ENCODE measurements at places on chromosomes 2 and 18. TPM values are rescaled to one million over a fixed set of nuclear protein-coding genes. Genes with fewer than 3 reads are reported as not detected.

DNA sequence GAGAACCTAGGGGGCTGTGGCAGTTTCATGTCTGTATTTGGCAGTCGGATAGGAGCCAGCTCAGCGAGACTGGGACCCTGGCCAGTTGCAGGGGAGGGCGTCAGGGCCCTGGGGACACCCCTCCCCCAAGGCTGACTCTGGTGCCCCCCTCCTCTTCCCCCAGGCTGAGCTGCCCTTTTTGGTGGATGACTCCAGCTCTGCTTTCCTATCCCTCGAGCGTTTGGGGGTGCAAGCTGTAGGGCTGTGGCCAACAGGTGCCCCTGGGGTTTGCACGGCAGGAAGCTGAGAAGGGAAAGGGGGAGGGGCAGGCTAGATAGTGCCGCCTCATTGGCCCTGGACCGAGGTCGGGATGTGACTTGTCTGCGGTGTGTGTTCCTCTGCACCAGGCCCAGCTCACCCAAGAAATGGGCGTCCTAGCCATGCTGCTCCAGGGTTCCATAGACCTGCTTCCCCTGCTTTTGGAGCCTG lies 26.4 kb downstream of the SPEG start:
- no peak for DNase-seq

DNA sequence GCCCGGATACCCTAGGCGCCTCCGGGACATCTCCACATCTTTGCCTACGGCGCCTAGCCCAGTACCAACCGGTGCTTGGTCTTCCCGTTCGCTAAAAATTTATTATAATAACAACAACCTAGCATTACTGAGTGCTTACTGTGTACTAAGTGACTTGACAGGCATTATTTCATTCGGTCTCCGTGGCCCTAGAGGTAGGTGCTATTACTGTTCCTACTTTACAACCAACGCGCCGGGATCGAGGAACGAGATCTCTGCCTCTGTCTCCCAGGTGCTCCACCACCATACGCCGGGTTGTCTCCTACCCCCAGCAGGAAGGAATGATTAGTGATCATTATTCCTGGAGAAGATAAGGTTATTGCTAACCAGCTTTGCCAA lies 657 bp upstream of the BIN1 start:
- DNase-seq = no peak

Gene TCF23
- total RNA-seq = not detected

DNA sequence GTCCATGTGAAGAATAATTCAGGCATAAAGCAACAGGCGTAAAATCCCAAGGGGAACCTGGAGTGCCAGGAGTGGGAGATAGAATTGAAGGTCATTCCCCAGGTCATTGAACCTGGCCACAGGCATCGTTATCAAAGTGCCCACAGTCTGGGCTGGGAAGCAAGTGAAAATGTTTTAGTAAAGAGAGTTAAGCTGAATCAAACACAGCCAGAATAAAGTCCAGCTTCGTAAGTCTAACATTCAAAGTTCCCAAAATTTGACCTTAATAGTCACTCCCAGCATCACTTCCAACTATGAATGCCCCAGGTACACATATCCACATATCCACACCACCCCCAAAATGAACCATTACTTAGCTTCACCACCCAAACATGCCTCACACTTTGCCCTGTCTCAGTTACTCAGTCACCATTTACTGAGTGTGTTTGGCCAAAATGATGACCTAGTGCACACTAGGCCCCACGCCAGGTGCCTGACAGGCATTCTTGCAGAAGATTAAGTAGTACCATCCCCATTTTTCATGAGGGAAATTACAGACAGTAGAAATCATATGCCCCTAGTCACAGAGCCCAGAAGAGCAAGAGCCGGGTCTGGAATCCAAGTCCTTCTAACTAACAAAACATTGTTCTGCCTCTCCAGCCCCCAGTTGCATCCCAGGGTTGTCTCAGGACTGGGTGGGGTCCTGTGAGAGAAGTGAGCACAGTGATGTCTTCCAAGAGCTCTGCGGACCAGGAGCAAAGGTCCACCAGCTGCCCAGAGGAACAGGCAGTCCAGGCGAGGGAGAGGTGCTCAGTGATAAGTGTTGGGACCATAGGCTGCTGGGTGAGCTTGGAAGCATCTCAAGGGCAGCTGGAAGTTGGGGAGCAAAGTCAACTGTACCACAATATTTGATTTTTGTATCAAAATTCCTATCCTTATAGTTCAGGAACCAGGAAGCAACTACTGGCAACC lies 65.2 kb upstream of the MYCN start:
- DNase-seq = no peak

DNA sequence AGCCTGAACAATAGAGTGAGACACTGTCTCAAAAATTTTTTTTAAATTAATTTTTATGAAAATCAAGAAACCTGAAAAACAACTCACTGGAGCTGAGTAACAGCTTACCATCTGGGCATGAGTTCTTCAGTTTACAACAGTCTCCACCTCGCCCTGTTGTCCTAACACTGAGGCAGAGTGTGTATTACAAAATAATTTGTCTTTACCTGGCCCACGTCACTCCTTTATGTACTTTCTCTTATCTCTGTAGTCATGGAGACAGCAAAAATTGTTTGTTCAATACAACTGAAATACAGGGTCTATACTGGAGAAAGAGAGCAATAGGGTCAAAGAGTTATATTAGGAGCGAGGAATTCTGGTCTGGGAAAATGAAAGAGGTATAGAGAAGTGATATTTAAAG lies 48.1 kb downstream of the CYTIP start:
- no peak for DNase-seq

Gene SIX3
- total RNA-seq = not detected

- peak; percentile 54 for DNase-seq
Observed at GRCh38 chr2:65231892-65232477, 4.4 kb downstream of the ACTR2 start.

Gene ARHGAP25
- 0.52 TPM for total RNA-seq

Gene NETO1
- not detected for total RNA-seq

GRCh38 chr2:175432021-175432420 lies 250.5 kb upstream of the ATP5MC3 start:
- DNase-seq = no peak

- DNase-seq = no peak
Observed at GRCh38 chr18:32772581-32773381, at the start of gene KLHL14. Gene KLHL14, minus strand, starts transcription at chr18:32773023. Its CDS starts 2,432 bp downstream, at chr18:32770591.

Gene HOXD4
- 0.05 TPM for total RNA-seq

GRCh38 chr2:121519732-121520640 lies 10.7 kb upstream of the RNU4ATAC start:
- no peak for DNase-seq

GRCh38 chr2:192969055-192969454 lies 774.3 kb upstream of the TMEFF2 start:
- DNase-seq = no peak

Gene PAX3
- 14.6 TPM for total RNA-seq

DNA sequence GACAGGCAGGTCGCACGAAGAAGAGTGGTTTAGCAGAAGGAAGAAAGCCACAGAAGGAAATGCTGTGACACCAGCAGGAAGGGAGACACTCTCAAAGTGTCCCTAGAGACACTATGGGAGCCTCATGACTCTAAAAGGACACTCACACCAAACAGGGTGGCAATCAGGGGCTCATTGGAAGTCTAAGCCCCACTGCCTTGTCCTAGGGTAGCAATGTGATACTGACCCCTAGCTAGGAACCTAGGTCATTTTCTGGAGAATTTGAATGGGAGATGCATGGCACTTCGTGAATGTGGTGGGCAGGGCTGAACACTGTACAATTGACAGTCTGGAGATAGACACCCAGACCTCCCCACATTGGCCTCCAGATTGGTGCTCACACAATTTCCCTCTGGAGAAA lies 385.0 kb downstream of the EIPR1 start:
- no peak for DNase-seq

Gene CTDP1
- 11.2 TPM for total RNA-seq

DNA sequence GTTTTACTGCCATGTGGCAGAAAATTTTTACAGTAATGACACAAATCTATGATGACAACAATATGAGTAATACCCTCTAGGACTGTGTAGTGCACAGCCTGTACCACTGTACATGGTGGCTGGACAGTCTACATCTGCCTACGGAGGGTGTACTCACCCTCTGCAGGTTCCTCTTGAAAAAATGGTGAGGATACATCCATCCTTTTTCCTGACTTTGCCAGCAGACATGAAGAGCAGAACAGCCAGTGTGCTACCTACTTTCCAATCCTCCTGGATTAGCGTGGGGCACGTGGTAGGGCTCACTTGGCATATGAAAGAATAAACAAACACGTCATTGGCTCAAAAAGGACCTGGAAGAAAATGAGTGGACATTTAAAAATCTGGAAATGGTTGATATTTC lies 62.6 kb downstream of the TRPM8 start:
- DNase-seq = peak; percentile 60

Gene KRTCAP3
- total RNA-seq = not detected

GRCh38 chr18:59823596-59824195 lies 76.1 kb upstream of the PMAIP1 start:
- DNase-seq = peak; percentile 83

Gene SLC19A3
- total RNA-seq = not detected

DNA sequence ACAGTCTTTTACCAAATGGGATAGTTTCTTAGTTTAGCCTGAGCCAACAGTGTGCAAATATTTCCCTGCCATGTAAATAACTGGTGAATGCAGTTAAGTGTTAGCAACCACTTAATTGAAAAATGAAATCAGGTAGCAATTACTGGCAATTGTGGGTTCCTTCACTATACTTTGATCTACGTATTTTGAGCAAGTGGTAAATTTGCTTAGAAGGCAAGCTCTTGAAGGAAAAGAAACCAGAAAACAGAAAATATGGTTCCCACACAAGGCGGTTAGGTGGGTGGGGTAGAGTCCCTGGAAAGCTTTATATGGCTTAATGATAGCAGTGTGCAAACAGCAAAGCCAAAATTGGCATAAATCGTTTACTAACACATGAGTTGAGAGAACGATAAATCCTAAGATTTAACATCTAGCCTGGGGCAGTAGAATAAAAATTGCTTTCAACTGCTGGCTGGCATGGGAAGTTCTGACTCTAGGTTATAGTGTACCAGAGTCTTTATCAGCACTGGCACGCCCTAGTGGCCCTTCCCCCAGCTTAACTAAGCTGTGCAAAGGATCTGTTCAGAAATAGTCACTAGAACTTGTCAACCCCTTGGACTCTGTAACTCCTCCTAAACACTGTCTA lies 17.0 kb downstream of the SLC9A2 start:
- no peak for DNase-seq

- DNase-seq = no peak
Observed at GRCh38 chr2:233049194-233049761, 10.9 kb upstream of the INPP5D start.

Data from M059J (cell line).